CD8-positive, alpha-beta T cell (primary cell): ENCODE measurements at places on chromosomes 13 and 19. TPM values are rescaled to one million over a fixed set of nuclear protein-coding genes. Genes with fewer than 3 reads are reported as not detected.

GRCh38 chr13:109730812-109731335, 55.5 kb downstream of the IRS2 start:
- DNase-seq = no peak

GRCh38 chr13:30334663-30335386, 27.5 kb upstream of the KATNAL1 start:
- no peak for DNase-seq

- no peak for DNase-seq
Measured at GRCh38 chr13:100870898-100871297, 196.3 kb upstream of the TMTC4 start.

DNA sequence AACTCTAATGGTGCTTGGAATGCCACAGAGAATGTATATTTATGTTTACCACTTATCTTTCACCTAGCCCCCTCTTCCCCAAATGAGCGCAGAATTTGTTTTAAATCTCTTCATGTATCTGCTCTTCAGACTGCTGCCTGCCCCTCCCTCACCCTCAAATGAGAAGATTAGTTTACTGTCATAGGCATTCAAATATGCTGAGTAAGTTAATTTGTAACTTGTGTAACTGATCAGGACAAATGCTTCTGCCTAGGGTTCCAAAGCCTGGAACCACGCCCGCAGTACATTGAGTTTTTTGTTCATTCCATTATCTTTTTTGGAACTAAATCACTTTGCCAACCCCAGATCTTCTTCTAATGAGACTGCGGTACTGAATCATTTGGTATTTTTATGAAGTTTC, 74.5 kb downstream of the ATP8A2 start:
- DNase-seq = no peak

GRCh38 chr19:49667473-49667872, 1.7 kb downstream of the BCL2L12 start:
- DNase-seq = no peak

DNA sequence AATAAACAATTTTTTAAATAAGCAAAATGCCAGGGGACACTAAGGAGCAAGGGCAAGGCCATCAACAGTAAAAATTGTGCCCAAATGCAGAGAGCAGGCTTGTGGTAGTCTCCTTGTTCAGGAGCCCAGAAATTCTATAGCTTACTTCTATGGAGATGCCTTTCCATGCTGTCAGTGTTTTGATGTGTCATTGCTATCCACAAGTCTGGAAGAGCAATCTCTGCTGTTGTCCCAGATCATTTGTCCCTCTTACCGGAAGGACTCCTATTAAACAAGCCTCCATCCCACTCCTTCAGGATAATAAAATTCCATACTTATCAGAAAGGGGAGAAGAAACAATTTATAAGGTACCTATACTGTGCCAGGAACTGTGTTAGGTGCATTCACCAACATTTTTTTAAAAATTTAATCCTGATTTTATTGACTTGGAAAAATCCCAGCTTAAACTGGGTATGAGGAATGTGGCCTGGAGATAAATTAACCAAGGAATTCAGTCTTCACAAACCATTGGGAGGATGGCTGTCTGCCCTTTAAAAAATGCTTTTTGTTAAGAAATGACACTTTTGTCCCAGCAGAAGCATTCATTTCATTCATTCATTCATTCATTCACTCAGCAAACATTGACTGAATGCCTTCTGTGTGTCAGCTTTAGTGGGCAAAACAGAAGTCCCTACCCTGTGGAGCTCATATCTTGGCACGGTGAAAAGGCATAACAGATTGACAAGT, 26.8 kb upstream of the CYSLTR2 start:
- DNase-seq = no peak

GRCh38 chr19:3124630-3125029, 11.2 kb upstream of the GNA15 start:
- no peak for DNase-seq

- no peak for DNase-seq
Measured at GRCh38 chr13:42894765-42895243, 97.2 kb downstream of the EPSTI1 start.

GRCh38 chr13:113166681-113167080, 8.2 kb downstream of the PROZ start:
- no peak for DNase-seq

DNA sequence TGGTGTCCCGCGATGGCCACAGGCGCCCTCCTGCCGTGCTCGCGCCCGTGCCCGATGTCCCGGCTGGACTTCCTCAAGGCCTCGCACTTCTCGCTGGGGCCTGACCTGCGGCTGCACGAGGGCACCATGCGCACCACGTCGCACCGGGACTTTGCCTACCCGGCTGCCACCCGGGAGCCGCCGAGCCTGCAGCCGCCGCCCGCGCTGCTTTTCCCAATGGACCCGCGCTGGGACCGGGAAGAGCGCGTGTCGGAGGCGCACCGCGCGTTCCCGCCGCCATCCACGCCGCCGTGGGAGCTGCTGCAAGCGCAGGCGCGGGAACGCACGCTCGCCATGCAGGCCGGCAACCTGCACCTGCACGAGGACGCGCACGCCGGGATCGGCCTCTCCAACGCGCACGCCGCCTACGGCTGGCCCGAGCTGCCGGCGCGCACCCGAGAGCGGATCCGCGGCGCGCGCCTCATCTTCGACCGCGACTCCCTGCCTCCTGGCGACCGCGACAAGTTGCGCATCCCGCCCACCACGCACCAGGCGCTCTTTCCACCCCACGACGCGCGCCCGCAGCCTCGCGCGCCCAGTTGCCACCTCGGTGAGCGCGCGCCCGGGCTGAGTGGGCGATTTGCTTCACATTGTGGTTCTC, 12.1 kb upstream of the PEX11G start:
- DNase-seq = no peak

- DNase-seq = no peak
Measured at GRCh38 chr13:28449826-28450773, 44.8 kb downstream of the FLT1 start.

- no peak for DNase-seq
Measured at GRCh38 chr13:112775791-112776279, 86.0 kb downstream of the ATP11A start.

DNA sequence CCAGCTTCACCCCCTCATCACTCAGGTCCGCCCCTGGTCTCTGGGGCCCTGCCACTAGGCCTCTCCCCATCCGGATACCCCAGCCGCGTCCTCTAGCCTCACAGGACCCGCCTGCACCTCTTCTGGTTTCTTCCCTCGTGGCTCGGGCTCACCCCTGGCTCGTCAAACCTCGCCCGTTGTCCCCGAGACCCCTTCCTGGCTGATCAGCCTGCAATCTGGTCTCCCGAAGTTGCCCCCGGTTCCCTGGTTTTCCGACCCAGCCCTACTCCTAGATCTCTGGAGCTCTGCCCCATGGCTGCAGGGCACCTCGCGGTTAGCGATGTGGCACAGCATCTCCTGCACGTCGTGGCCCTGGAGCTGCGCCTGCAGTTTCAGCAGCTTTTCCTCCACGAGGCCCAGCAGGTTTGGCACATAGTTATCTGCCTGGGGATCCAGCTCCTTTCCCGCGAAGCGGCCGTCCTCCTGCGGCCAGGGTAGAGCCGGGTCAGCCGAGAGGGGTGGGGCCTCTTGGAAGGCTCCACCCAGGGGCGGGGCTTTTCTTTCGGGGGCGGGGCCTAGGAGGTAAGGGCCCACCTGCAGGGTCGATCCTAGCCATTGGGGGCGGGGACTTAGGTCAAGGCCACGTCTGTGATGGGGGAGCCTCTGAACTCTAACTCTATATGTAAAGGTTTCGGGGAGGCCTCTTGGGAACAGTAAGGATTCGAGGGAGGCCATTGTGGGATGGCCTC, 2.4 kb upstream of the RGL3 start:
- DNase-seq = peak; percentile 57

DNA sequence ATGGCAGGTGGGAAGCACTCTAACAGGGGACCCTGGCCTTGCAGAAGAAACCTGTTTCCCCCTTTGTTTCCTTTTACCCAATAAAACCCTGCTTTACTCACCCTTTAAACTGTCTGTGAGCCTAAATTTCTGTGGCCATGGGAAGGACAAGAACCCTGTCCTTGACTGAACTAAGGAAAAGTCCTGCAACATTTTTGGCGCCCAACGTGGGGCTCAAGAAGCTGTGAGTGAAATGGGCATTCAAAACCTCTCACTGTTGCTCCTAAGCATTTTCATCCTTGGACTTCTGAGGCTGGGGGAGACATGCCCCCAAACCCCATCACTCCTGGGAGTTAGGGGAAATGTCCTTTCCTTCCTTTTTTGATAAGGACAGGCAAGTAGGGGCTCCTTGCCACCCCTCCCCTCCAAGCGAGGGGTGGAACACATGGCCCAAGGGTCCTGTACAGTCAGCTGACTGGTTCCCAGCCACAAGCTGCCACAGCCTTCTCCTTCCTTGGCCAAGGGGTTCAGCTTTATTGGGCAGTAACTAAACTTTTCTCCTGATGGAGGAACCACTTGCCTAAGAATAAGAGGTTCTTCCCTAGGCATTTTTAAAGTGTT, 381.6 kb downstream of the KLF5 start:
- DNase-seq = no peak

DNA sequence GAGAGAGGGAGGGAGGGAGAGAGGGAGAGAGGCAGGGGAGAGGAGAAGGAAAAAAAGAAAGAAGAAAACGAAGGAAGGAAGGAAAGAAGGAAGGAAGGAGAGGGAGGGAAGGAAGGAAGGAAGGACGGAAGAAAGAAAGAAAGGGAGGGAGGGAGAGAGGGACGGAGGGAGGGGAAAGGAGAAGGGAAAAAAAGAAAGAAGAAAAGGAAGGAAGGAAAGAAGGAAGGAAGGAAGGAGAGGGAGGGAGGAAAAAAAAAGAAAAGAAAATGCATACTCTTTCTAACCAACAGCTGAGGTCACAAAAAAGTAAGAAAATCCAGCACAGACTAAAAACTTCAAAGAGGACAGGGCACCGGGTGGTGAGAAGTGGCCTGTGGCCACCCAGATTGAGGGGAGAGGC, 109.7 kb downstream of the GNG7 start:
- no peak for DNase-seq

DNA sequence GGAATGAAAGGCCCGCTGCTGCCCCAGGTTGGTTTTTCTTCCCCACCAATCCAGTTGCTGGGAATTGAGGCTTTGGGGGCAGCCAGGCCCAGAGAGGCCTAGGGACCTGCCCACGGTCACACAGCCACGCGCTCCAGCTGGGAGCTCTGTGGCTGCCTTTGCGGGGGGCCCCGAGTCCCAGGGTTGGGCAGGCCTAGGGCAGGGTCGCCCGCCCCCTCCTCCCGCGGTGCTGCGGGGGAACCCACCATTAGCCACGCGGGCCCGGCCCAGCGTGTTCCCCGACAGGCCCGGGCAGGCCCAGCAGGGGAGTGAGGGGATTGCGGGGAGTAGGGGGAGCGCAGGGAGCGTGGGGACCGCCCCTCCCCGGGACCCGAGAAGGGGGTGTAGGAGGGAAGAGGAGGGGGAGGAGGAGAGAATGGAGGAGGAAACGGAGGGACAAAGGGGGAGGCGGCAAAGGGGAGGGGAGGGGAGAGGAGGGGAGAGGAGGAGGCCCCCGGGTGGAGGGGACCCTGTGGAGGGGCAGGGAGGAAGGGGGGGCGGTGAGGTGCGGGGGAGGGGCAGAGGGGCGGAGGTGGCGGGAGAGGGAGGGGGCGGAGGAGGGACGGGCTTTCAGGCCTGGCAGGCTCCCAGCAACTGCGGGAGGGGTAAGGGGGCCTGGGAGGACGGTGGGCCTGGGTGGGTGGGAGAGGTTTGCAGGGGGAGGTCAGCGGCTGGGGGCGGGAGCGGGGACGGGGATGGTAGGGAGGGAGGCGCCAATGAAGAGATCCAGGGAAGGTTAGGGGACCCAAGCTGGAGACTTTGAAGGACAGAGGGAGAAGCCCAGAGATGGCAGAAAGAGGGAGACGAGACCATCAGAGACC, 12.9 kb upstream of the TLE2 start:
- no peak for DNase-seq

- DNase-seq = no peak
Measured at GRCh38 chr13:33349986-33350826, 64.7 kb upstream of the STARD13 start.

GRCh38 chr19:15424121-15424520, 5.3 kb upstream of the AKAP8L start:
- no peak for DNase-seq

GRCh38 chr13:25684491-25684890, 312.7 kb downstream of the ATP8A2 start:
- DNase-seq = no peak

DNA sequence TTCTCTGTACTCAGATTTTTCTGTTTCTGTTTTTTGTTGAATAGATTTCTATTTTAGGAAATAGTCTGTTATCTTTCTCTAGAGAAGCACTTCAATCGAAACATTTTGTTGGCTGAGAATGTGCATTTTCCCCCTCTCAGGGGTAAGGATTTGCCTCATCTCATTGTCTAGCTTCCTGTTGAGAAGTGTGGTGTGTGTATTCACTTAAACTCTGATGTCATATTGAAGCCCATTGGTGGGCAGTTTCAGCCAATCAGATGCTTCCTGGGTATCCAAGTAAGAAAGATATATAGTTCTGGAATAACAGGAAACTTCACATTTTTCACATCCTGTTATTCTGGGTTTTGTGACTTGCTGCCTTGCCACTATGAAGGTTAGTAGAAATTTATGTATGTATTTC, 87.6 kb downstream of the ARHGEF7 start:
- DNase-seq = peak; percentile 45

DNA sequence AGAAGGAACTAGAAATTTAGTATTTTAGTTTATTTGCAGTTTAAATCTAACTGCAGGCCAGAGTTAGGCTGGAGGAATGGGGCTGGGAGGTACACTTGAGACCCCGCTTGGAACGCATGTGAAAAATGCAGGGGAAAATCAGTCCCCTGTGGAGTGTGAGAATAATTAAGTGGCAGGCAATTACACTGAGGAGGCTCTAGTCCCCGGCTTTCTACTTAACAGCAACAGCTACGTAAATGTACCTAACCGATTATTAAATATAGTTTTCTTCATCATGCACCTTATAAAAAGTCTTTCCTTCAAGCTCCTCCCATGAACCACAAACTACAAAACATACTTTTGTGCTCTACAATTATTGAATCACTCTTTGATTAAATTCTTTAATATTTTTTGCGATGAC, 804 bp downstream of the ZNF708 start:
- no peak for DNase-seq

GRCh38 chr13:50196118-50196517, 180.9 kb downstream of the KCNRG start:
- DNase-seq = no peak

- DNase-seq = no peak
Measured at GRCh38 chr13:100306030-100306429, 217.1 kb downstream of the PCCA start.

GRCh38 chr19:28235606-28236125, 977.3 kb downstream of the UQCRFS1 start:
- no peak for DNase-seq

Gene CEACAM20
- total RNA-seq = not detected

Gene CLEC17A
- total RNA-seq = not detected

Gene NPAS1
- total RNA-seq = 1.1 TPM

Gene NCR1
- total RNA-seq = 1.4 TPM

Gene NTF4
- not detected for total RNA-seq

Gene LAIR2
- not detected for total RNA-seq

Gene LILRB2
- 0.19 TPM for total RNA-seq

Gene VSIG10L
- not detected for total RNA-seq

Gene PSG5
- not detected for total RNA-seq

Gene ZNF66
- total RNA-seq = 8.2 TPM

Gene PRR36
- 0.47 TPM for total RNA-seq

Gene PDCD5
- total RNA-seq = 26.6 TPM

Gene IGSF23
- total RNA-seq = not detected
